ENCODE measurements at places on chromosomes 11 and 22. TPM values are rescaled to one million over a fixed set of nuclear protein-coding genes. Genes with fewer than 3 reads are reported as not detected.
A peak's percentile ranks its signal among the peaks of the same experiment; 100 is the strongest.

The GAL gene
- not detected for total RNA-seq

The OR10A6 gene
- total RNA-seq, result not detected

The CRYBB1 gene
- total RNA-seq, result 0.37 TPM

GRCh38 chr11:34327804-34328631 is 29.8 kb downstream of the ABTB2 start:
- DNase-seq, result peak; percentile 59

The OR8D1 gene
- not detected for total RNA-seq

DNA sequence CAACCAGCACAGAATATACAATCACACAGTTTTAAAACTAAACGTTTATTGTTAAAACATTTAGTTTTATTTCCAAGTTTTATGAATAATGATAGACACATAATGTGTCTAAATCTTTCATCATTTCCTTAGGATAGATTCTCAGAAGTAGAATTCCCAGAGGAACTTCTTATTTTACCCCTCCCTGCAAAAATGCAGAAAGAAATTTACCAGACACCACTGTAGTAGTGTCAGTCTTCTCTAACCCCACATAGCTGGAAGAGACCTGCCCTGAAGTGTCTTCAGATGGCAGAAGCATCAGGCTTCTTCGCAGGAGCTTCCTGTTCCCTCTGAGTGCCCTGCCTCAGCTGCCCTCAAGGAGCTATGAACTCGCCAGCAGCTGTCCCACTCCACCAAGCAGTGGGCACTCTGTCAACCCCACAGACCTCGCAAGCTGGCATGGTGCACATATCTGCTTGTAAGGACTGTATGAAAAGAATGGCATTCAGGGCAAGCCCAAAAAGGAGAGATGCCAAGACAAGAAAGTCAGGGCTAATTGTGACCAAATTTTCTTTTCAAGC is 28.5 kb upstream of the PAK1 start:
- no peak for DNase-seq

GRCh38 chr22:35649636-35650250 is 1.5 kb downstream of the APOL6 start:
- DNase-seq, result no peak

- peak; percentile 71 for DNase-seq
These were observed 89.0 kb upstream of the PARVA start for GRCh38 chr11:12288212-12288930.

- DNase-seq, result no peak
These were observed 87.7 kb upstream of the NECTIN1 start for GRCh38 chr11:119816660-119817059.

The LYVE1 gene
- total RNA-seq, result 19.7 TPM

The KCNJ5 gene
- total RNA-seq, result 1.6 TPM

The TEX54 gene
- total RNA-seq, result not detected

The SLC5A1 gene
- 134 TPM for total RNA-seq
